A549 treated with AZD2906 at 1 μM for 4 hours (cell line): ENCODE measurements at places on chromosomes 11 and 22. TPM values are rescaled to one million over a fixed set of nuclear protein-coding genes. Genes with fewer than 3 reads are reported as not detected.

The GLB1L3 gene
- 0.03 to 0.05 TPM (median 0.05 TPM) in 3 of 5 replicates, not detected in the others for total RNA-seq

The MAPK8IP1 gene
- 5.4 to 6.9 TPM (median 6.1 TPM) in 5 replicates for total RNA-seq

The CLMP gene
- 16.3 to 25.5 TPM (median 24.1 TPM) in 5 replicates for total RNA-seq

The GSTT2B gene
- total RNA-seq, result 0.15 to 0.48 TPM (median 0.34 TPM) in 5 replicates

The CBLIF gene
- not detected in 5 replicates for total RNA-seq

The RIMBP3B gene
- total RNA-seq, result 0.28 to 0.49 TPM (median 0.31 TPM) in 5 replicates

The HBB gene
- total RNA-seq, result 0.24 TPM in 1 of 5 replicates, not detected in the others
